ENCODE measurements at places on chromosomes 16 and 17. TPM values are rescaled to one million over a fixed set of nuclear protein-coding genes. Genes with fewer than 3 reads are reported as not detected.

DNA sequence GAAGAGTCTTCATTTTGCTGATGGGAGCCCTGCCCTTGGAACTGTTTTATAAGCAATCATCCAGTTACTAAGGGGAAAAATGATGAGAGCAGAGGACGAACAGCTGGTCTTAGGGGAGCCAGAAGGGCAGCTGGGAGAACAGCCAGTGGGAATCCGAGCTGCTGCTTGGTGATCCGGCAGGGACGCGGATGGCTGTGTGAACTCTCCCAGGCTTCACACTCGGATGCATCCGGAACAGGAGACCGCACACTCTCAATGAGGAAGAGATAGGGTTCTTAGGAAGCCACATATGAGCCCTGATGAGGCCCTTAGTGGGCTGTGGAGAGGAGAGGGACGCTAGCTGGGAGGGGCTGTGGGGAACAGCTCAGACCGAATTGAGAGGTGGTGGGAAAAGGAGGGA is 5.0 kb upstream of the CACNG5 start:
- peaks cover 70% of the 10 kb centered on the region for H3K27me3 ChIP-seq
- no peaks in the 10 kb centered on the region for H3K36me3 ChIP-seq
- H3K4me1 ChIP-seq: no peaks in the 10 kb centered on the region
- H3K27ac ChIP-seq: no peak overlapping the region
- H3K4me3 ChIP-seq: no peak overlapping the region

- H3K4me3 ChIP-seq: no peak overlapping the region
- H3K27me3 ChIP-seq: no peaks in the 10 kb centered on the region
- H3K27ac ChIP-seq: no peak overlapping the region
- no peak for DNase-seq
Measured at GRCh38 chr17:21842332-21843317, 150.3 kb downstream of the KCNJ18 start.

DNA sequence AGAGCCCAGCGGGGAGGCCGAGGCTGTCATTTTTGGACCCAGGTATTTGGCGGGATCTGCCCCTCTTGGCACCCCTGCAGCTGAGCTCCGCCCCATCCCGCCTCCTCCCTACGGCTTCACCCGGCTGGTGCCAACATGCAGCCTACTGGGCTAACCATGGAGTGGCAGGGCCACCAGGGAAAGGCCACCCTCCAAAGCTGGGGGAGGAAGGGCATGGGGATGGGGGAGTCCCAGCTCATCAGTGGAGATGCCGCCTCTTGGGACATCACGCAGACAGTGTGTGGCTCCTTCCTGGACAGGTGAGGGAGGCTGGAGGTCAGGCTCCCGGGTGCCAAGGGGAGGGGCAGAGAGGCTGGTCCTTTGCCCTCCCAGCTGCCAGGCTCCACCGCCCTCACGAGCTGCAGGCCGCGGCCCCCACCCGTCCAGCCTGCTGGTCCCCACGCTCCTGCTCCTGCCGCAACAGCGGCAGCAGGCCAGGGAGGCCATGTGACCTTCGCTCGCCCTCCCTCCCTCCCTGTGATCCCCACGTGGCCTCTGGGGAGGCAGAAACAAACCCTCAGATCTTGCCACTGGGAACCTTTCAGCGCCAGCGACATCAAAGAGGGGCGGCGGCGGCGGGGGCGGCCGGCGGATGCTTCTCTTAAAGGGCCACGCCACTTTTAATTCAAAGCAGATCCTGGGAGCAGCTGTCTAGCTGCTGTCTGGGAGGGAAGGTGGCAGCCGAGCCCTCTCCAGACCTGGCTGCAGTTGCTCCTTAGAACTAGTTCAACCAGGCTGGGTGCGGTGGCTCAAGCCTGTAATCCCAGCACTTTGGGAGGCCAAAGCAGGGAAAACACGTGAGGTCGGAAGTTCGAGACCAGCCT is 6.8 kb upstream of the NOTUM start:
- H3K36me3 ChIP-seq: no peaks in the 10 kb centered on the region
- H3K4me1 ChIP-seq: no peaks in the 10 kb centered on the region
- no peak overlapping the region for H3K4me3 ChIP-seq
- no peak overlapping the region for H3K27ac ChIP-seq
- DNase-seq: no peak

DNA sequence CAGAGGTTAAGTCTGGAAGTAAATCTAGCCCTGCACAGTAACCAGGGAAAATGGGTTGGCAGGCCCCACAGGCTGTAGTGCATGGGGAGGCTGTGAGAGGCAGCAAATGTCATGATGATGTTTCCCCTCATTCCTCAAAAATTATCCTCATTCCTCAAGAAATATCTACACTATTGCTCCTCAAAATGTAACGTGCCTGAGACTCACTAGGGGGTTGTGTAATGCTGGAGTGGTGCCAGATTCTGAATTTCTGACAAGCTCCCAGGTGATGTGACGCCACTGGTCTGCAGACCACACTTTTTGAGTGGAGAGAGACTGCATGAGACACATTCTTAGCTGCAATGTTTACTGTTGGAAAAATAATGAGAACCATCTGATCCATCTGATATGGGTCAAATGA is 1.2 kb upstream of the MPP3 start:
- peak; percentile 51 for DNase-seq
- H3K27ac ChIP-seq: no peak overlapping the region
- peaks cover 7% of the 10 kb centered on the region for H3K36me3 ChIP-seq
- peaks cover 20% of the 10 kb centered on the region for H3K4me1 ChIP-seq
- H3K4me3 ChIP-seq: no peak overlapping the region

GRCh38 chr17:16123531-16123930 is 91.8 kb downstream of the NCOR1 start:
- DNase-seq: no peak
- H3K27me3 ChIP-seq: no peaks in the 10 kb centered on the region
- H3K4me1 ChIP-seq: no peaks in the 10 kb centered on the region
- H3K4me3 ChIP-seq: no peak overlapping the region

DNA sequence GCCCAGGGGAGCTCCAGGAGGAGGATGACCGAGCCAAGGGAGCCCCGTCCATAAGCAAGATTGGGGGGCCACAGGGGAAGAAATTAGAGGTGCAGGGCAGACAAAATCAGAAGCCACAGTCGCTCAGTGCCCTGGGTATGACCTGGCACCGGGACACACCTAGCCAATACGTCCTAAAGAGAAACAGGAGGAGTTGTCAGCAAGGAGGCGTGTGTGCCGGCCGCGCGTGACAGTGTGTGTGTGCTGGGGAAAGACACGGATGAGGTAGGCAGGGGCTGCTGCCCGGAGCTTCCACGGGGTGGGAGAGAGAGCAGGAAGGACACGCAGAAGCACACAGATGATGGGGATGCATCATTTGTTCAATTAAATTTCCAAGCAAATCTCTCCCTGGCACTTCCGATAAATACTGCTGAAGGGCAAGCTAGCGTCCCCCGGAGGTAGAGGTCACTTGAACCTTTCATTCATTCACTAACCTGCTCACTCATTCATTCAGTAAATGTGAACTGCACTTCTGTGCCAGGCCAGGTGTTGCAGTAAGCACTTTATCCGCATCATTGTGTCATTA is 38.0 kb downstream of the C16orf95 start:
- no peaks in the 10 kb centered on the region for H3K36me3 ChIP-seq
- DNase-seq: no peak
- H3K27me3 ChIP-seq: no peaks in the 10 kb centered on the region
- no peak overlapping the region for H3K4me3 ChIP-seq

GRCh38 chr16:79361132-79361751 is 239.3 kb downstream of the MAF start:
- no peak for DNase-seq
- H3K4me3 ChIP-seq: no peak overlapping the region
- H3K4me1 ChIP-seq: no peaks in the 10 kb centered on the region
- H3K27ac ChIP-seq: no peak overlapping the region
- H3K27me3 ChIP-seq: peaks cover 30% of the 10 kb centered on the region

CA4 gene
- not detected for total RNA-seq

GRCh38 chr16:24975428-24975889 is 39.7 kb downstream of the ARHGAP17 start:
- H3K27ac ChIP-seq: no peak overlapping the region
- peaks cover 7% of the 10 kb centered on the region for H3K36me3 ChIP-seq
- no peak overlapping the region for H3K4me3 ChIP-seq
- H3K27me3 ChIP-seq: no peaks in the 10 kb centered on the region

LGALS9B gene
- 9.8 TPM for total RNA-seq

ABCA9 gene
- total RNA-seq: not detected

DNA sequence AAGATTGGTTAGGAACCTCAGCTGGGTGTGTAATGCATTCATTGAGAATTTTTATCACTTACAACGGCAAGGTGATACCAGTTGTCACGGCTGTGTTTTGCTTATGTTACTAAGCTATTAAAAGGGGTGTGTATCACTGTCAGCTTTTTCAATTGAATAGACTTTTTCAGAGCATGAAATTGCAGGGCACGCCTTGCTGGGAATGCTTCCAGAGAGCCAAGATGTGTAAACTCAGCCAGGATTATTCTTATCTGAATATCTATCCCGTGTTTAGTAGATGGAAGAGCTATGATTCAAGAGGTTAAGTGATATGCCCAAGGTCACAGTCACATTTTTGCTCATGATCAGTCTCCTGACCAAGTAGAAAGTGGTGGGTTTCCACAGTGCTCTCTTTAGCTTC is 6.6 kb upstream of the TEKT3 start:
- H3K27me3 ChIP-seq: peaks cover 41% of the 10 kb centered on the region
- DNase-seq: no peak
- no peak overlapping the region for H3K27ac ChIP-seq

DNA sequence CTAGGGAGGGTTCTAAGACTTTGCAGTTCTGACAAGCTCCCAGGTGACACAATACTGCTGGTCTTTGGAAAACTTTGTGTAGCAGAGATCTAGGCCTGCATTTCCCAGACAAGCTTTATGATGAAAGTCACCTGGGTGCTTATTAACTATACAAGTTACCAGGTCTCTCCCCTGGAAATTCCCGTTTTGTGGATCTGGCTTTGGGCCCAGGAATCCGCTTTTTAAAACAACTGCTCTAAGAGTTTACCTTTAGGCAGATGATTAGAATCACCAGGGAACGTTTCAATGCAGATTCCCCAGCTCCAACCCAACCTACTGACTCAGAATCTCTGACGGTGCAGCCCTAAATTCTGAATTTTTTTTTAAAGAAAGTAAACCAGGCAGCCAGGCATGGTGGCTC is 36.3 kb downstream of the MYH3 start:
- no peak overlapping the region for H3K27ac ChIP-seq
- H3K36me3 ChIP-seq: no peaks in the 10 kb centered on the region
- no peaks in the 10 kb centered on the region for H3K4me1 ChIP-seq
- peaks cover 45% of the 10 kb centered on the region for H3K27me3 ChIP-seq

HS3ST3B1 gene
- not detected for total RNA-seq

GRCh38 chr17:47278561-47278960 is 24.9 kb downstream of the ITGB3 start:
- H3K36me3 ChIP-seq: no peaks in the 10 kb centered on the region
- DNase-seq: no peak
- H3K27me3 ChIP-seq: no peaks in the 10 kb centered on the region
- peaks cover 70% of the 10 kb centered on the region for H3K4me1 ChIP-seq
- H3K4me3 ChIP-seq: no peak overlapping the region
- H3K27ac ChIP-seq: peak overlapping the region; percentile 87

RAB37 gene
- not detected for total RNA-seq

- no peaks in the 10 kb centered on the region for H3K36me3 ChIP-seq
- H3K27me3 ChIP-seq: peaks cover 23% of the 10 kb centered on the region
- H3K4me1 ChIP-seq: no peaks in the 10 kb centered on the region
- DNase-seq: no peak
Measured at GRCh38 chr17:34478244-34478643, 101.1 kb upstream of the TMEM132E start.

DNA sequence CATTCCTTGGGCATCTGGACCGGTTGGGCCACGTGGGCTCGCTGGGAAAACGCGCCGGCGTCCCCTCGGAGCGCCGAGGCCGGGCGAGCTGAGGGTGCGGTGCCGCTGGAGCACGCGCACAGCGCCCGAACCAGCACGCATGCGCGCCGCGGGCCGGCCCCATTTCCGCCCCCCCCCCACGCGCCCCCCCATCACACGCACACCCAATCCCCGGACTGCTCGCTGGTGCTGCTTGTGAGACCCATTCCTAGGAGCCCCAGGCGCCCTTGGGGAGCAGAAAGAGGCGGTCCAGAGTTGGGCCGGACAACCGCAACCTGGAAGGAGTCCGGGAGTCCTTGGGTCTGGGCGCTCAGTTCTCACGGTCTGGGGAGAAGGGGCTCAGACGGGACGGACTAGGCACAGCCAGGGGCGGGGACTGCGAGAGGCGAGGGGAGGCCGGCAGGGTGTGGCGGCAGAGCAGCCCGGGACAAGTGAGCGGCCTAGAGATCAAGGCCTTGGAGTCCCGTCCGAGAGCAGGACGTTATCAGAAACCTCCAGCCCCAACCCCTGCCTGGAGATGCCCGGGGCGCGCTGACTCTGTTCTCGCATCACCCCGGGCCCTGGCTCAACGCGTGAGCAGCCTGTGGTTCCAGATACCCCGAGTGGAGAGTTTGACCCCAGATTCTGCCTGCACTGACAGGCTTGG is 6.0 kb upstream of the CBX8 start:
- no peak overlapping the region for H3K27ac ChIP-seq
- H3K27me3 ChIP-seq: peaks cover 31% of the 10 kb centered on the region
- H3K4me3 ChIP-seq: no peak overlapping the region
- no peaks in the 10 kb centered on the region for H3K36me3 ChIP-seq

- H3K27ac ChIP-seq: no peak overlapping the region
- H3K4me3 ChIP-seq: no peak overlapping the region
- no peaks in the 10 kb centered on the region for H3K4me1 ChIP-seq
- no peak for DNase-seq
Measured at GRCh38 chr17:4617090-4617489, 24.4 kb downstream of the ALOX15 start.

CHRNB1 gene
- 31.9 TPM for total RNA-seq

RAPGEFL1 gene
- total RNA-seq: 14.9 TPM

- H3K27ac ChIP-seq: peak overlapping the region; percentile 54
- H3K27me3 ChIP-seq: no peaks in the 10 kb centered on the region
- H3K4me3 ChIP-seq: no peak overlapping the region
- no peaks in the 10 kb centered on the region for H3K36me3 ChIP-seq
- DNase-seq: peak; percentile 63
- peaks cover 28% of the 10 kb centered on the region for H3K4me1 ChIP-seq
Measured at GRCh38 chr16:57260294-57260929, 15.4 kb downstream of the ARL2BP start.

MT1H gene
- total RNA-seq: not detected

GRCh38 chr16:85491058-85491771 is 121.9 kb upstream of the GSE1 start:
- H3K27ac ChIP-seq: peak overlapping the region; percentile 29
- no peaks in the 10 kb centered on the region for H3K27me3 ChIP-seq
- H3K4me3 ChIP-seq: no peak overlapping the region
- no peak for DNase-seq
- peaks cover 26% of the 10 kb centered on the region for H3K4me1 ChIP-seq

GRCh38 chr16:86975445-86975844 is 341.7 kb downstream of the C16orf95 start:
- H3K36me3 ChIP-seq: no peaks in the 10 kb centered on the region
- H3K27ac ChIP-seq: no peak overlapping the region
- no peak for DNase-seq
- peaks cover 79% of the 10 kb centered on the region for H3K27me3 ChIP-seq
- H3K4me1 ChIP-seq: no peaks in the 10 kb centered on the region
- H3K4me3 ChIP-seq: no peak overlapping the region

All from PC-9 (cell line).